ENCODE measurements at places on chromosomes 12 and 14.

DNA sequence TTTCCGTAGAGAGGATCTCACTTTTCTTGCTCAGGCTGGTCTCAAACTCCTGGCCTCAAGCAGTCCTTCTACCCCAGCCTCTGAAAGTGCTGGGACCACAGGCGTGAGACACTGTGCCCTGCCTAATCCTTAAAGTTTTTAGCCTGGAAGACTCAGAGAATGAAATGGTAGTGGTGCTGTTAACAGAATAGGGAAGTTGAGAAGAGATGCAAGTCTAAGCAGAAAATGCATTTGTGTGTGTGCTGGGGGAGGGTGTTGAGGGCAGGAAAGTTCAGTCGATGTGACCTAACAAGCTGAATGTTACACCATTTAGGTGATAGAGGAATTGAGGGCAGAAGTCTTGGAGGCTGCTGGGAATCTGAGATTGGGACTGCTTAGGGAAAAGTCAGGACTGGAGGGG, 6.9 kb upstream of the TUBA1A start:
- no peak for DNase-seq

GRCh38 chr12:275812-276211, 13.2 kb upstream of the SLC6A13 start:
- DNase-seq: no peak

- DNase-seq: peak; percentile 91
Measured at GRCh38 chr14:86296173-86296572, 766.2 kb downstream of the FLRT2 start.

GRCh38 chr12:107429006-107429705, 256.4 kb upstream of the PWP1 start:
- DNase-seq: no peak

- no peak for DNase-seq
Measured at GRCh38 chr12:27965966-27966365, 6.6 kb downstream of the PTHLH start.

- no peak for DNase-seq
Measured at GRCh38 chr12:52011602-52012214, 5.0 kb downstream of the TAMALIN start.

DNA sequence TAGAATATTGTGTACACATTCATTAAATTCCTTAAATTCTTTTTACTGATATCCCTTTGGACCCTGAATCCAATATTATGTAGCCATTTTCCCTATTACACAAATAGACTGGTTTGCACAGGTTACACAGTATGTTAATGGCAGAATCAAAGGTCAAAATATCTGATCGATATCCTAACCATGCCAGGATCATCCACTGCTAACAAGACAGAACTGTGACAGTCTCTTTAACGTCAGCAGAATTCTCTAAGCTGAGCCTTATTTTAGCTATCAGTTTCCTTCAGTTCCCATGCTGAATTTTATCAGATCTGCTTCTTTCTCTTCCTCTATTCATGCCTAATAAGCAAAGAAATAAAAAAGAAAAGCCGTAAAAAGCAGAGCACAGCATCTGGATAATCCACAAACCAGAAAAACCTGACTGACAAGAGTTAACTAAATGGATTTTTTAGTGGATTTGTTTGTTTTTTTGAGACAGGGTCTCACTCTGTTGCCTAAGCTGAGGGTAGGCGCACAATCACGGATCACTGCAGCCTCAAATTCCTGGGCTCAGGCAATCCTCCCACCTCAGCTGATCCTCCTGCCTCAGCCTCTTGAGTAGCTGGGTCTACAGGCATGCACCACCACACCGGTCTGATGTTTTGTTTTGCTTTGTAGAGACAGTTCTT, 130.4 kb downstream of the PAWR start:
- DNase-seq: no peak

DNA sequence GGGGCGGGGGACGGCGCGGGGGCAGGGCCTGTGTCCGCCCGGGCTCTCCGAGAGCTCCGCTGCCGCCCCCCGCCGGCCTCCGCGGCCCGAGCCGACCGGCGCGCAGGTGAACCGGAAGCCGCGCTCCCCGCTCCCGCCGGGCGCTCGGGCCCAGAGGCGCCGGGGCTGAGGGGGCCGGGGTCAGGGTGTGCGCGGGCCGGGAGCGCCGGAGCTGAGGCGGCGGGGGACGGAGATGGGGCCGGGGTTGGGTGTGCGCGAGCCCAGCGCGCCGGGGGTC, 431 bp downstream of the HIP1R start:
- no peak for DNase-seq

- DNase-seq: no peak
Measured at GRCh38 chr14:68041876-68042354, 222.3 kb downstream of the RAD51B start.

- DNase-seq: peak; percentile 11
Measured at GRCh38 chr14:51087031-51087441, 7.9 kb downstream of the TRIM9 start.

GRCh38 chr12:56931474-56931978, 2.7 kb downstream of the SDR9C7 start:
- DNase-seq: no peak

DNA sequence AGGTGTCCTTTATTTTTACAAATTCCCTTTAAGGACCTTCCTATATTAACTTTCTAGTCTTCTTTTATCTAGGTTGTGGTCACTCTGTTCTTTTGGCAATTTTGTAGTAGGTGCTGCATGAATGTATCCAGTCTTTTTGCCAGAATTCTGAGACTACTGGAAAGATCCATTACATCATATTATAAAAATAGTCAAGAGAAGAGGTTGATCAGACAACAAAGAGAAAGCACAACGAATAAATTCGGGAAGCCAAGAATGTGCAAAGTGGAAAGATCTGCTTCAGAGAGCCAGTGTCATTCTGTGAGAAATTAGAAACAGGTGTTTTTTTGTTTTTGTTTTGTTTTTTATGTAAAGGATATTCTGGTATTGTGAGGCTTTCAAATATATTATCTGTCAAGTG, 15.8 kb upstream of the SLC16A7 start:
- DNase-seq: no peak

DNA sequence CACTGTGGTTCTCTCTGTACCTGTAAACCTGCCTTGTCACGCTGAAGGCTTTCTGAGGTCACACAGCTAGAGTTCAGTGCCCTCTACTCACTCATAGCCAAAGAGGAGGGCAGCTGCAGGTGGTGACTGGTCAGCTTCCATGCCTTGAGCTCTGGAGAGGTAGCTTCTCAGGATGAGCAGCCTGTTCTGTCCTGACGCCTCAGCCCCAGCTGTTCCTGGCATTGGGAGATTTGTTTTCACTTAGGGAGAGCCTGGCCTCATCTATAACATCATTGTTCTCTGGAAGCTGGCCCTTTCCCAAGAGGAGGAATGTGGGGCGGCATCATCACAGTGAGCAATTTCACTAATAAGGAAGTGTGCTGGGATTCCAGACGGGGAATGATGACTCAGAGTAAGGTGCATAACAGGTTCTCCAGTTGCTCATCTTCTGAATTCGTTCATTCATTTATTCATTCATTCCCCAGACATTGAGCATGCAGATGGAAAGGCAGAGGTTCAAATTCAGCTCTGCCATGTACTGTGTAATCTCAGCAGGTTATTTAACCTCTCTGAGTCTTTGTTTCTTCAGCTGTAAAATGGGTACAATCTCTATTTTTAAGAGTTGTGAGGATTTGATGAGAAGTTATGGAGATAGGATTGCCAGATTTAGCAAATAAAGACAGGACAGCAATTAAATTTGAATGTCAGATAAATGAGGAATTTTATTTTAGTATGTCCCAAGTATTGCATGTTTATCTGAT, 255.8 kb upstream of the CRY1 start:
- DNase-seq: no peak

DNA sequence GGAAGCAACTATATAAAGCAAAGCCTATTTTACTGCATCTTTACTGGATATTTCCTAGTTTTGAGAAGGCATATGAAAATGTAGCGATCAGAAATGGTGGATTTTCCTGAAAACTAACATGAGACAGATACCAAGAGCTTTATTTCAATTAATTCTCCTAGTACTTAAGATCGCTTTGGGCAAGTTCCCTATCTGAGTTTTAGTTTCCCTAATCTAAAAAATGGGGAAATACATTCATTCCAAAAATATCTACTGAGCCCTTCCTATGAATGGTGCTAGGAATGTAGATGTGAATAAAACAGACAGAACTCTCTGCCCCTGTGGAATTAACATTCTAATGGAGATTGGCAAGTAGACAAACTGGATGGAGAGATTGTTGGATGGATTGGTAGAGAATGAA, 8.4 kb downstream of the CATSPERB start:
- DNase-seq: no peak

DNA sequence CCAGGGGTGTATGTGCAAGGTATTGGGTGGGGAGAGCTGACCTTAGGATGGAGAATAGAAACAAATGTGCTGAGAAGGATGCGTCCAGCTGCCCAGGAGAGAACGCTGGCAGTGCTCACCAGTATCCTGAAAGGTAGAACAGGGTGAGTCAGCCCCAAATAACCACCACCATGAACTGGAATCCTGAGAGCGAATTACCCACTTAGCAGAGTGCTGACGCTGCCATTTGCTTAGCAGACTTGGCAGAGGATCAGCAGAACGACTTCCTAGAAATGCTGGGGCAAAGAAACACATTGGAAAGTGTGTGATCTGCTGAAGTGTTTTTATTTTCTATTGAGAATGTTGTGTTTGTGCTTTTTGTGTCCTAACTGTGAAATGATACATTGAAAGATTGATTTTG, 213.6 kb downstream of the ADGRD1 start:
- DNase-seq: no peak

GRCh38 chr12:39372929-39373328, 70.0 kb downstream of the KIF21A start:
- DNase-seq: no peak

DNA sequence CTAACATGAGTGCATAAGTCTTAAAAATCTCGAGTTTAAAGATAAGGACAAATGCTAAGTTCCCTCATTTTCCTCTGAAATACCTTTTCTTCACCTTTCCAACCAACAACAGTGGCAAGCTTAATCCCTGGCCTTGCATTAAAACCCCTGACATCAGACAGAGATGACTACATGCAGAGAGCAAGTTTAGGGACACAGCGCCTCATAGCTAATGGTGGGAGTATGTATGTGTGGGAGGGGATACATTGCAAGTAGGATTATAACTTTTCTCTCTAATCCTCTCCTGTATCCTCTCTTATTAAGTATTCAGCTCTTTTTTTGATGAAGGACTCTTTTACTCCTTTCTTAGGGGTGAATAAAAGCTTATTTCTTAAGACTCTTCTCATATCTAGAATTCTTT, 547.1 kb downstream of the CCER1 start:
- no peak for DNase-seq

GRCh38 chr12:111827907-111828306, 14.1 kb upstream of the MAPKAPK5 start:
- DNase-seq: no peak

GRCh38 chr14:60353420-60353819, 104.4 kb downstream of the PPM1A start:
- no peak for DNase-seq

GRCh38 chr12:26845984-26846383, 13.0 kb upstream of the ITPR2 start:
- DNase-seq: no peak

- no peak for DNase-seq
Measured at GRCh38 chr14:104084251-104085002, 1.1 kb upstream of the ASPG start.

DNA sequence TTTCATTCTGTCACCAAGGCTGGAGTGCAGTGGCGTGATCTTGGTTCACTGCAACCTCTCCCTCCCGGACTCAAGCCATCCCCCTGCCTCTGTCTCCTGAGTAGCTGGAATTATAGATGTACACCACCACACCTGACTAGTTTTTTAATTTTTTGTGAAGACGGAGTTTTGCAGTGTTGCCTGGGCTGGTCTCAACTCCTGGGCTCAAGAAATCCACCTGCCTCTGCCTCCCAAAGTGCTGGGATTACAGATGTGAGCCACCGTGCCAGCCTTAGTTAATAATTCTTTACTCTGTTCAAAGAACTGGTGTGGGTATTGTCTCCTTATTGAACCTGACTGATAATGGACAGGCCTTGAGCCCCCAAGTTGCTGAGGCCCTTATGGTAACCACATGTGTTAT, 10.4 kb upstream of the KRT7 start:
- DNase-seq: no peak

GRCh38 chr12:109711596-109712461, 1.8 kb upstream of the FAM222A start:
- no peak for DNase-seq

- no peak for DNase-seq
Measured at GRCh38 chr14:30550335-30550734, 8.6 kb upstream of the G2E3 start.

GRCh38 chr14:100297320-100298300, 8.6 kb downstream of the SLC25A29 start:
- no peak for DNase-seq

DNA sequence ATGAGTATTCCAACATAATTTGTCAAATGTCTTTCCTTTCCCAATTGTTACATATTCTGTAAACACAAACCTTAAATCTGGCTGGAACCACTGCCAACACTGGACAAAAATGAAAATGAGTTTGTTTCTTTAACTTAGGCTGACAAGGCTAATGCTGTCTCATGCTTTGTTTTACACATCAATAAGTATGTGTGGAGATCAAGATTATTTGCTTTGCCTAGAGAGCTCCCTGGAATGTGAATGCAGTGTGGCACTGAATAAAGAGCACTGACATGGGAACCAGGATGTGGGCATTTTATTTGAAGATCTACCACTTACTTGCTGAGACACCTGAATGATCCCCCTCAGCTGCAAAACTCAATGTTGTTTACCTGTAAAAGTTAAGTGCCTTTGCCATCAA, 61.7 kb downstream of the RALGAPA1 start:
- DNase-seq: no peak

GRCh38 chr12:47838286-47838931, 18.7 kb upstream of the HDAC7 start:
- DNase-seq: no peak

GRCh38 chr12:118560733-118561132, 184.4 kb downstream of the SUDS3 start:
- DNase-seq: no peak

GRCh38 chr14:89107626-89108025, 283.2 kb downstream of the TTC8 start:
- no peak for DNase-seq

DNA sequence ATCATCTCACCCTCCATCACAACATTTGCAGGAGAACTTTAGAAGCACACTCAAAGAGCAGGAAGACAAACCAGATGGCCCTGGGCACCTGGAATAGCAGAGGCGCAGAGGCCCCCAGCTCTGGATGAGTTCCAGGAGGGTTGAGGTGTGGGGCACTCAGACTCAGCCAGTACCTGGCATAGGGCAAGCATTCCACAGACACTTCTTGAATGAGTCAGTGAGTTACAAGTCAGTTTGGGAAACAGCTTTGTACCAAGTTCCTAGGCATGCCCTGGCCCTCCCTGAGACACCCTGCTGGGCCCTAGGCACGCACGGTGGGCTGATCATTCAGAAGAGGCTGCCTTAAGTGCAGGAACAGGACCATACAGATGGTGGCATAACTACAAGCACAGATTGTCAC, 54.3 kb downstream of the MAP3K9 start:
- no peak for DNase-seq

DNA sequence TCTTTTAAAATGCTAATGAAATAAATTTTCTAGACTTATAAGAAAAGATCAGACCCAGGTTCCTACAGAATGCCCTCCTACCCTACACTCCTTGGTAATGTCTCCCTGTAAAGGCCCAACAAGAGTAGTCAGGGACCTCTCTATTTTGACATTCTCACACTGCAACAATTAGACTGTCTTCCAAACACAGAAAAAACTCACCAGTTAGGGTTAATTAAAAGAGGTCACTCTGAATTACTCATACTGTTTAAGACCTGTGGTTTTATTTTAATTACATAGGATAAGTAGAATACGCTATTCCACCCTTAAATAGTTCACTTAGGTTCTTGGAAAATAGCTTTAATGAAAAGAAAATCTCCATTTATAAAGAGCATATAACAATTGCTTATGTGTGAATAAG, 142.4 kb downstream of the ITPR2 start:
- no peak for DNase-seq
